Amygdala (tissue), 56 donors: ENCODE measurements at places on chromosomes 7 and 10.
A peak's percentile ranks its signal among the peaks of the same experiment; 100 is the strongest.

DNA sequence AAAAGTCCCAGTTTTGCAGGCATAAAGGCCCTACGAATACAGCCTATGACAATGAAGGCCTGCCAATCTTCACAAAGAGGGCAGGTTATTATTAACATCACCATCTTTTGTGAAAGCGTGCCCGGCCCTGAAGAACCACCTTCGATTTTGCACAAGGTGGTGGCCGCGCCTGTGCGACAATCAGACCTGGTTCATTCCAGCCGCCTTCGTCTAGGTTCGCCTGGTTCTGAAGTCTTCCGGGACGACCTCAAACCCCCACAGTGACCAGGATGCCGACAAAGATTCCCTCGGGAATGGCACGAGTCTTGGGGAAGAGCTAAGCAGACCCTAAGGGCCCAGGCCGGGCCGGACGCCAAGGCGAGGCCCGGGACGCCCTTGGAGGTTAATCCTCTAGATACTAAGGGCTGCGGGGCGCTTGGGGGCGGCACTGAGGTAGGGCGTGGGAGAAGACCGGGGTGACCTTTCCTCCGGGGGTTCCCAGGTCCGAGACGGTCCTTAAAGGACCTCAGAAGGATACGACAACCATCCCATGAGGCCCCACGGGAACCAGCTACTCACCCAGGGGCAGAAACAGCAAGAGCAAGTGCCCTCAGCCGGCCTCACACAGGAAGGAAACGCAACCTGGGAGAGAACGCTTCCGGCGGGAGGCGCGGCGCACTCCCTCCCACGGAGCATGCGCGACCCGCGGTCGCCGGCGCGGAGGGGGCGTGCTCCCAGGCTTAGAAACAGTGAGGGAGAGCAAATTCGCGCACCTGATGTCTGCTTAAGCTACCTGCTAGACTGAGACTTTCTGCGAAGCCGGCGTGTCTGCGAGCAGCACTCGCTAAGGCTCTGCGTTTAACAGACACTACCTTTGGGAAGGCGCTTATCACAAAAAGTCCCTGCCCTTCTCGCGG, at the start of gene ATAD1:
ATAD1 (minus strand) TSS at position 618 of the 896 bp plus-strand sequence. CDS start 3,627 bp downstream, outside the sequence.
- peak; percentile 75 for DNase-seq

DNA sequence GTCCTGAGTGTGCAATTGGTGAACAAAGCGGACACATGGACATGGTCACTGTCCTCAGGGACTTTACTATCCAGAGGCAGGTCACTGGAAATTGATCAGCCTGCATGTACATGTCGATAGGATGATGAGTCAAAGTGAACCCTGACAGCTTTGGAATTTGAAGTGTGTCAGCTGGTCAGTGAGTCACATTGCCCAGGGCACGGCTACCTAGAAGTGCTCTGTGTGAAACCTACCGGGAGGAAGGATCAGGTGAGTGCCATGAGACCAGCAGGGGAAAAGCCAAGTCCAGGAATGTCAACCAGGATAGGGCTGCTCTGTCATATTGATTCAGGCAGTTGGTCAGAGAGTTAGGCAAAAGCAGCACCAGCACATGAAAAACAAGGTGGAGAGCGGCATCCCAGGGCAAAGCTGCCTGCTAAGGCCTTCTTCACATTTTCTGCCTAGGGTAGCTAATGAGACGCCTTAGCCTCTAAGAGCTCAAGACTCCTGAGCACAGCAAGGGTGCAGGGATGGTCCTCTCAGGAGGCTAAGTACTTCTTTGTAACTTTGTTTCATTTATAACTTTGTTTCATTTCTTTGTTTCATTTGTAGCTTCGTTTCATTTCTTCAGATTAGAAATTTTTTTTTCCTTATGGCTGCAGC, 19.4 kb upstream of the PDCD4 start:
- no peak for DNase-seq

- DNase-seq = no peak
These were observed 28.1 kb upstream of the PLXDC2 start for GRCh38 chr10:19788075-19788686.

DNA sequence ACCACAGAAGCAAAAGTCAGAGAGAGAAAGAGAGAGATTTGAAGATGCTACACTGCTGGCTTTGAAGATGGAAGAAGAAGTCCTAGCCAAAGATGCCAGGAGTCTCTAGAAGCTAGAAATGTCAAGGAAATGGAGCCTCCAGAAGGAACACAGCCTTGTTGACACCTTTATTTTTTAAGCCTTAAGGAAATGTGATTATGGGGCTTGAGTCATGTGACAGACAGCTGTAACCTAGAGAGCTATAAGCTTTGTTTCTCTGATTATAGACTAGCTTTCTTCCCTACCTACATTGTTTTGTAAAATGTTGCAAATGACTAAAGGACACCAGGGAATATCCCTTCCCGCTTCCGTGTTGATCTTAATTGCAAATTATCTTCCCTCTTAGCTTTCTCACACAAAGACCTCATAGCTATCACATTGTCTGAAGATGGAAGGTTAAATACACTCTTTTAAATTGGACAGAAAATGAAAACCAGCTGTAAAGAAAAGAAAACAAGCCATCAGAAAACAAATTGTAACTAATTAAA, 199.9 kb downstream of the ARHGAP12 start:
- no peak for DNase-seq

DNA sequence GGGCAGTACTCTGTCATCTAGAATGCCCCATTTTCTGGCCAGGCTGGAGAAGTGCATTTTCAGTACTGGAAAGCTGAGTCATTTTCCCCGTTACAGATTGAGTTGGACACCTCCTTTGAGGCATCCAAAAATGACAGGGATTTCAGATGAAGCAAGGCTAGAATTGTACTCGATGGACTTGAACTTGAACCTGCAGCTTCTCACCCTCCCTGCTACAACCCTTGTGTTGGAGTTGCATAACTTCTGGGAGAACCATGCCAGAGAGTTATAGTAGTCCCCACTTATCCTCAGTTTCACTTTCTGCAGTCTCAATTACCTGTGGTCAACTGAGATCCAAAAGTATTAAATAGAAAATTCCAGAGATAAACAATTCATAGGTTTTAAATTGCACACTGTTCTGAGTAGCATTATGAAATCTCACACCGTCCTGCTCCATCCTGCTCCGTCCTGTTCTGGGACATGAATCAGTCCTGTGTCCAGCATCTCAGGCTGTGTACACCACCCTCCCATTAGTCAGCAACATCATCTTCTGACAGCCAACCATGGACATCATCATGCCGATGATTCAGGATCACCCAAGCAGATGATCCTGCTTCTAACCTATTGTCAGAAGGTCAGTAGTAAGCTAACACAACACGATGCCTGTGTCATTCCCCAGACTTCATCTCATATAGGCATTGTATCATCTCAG, 363.7 kb downstream of the DPP6 start:
- no peak for DNase-seq

GRCh38 chr7:45350896-45351295, 193.3 kb downstream of the RAMP3 start:
- no peak for DNase-seq

DNA sequence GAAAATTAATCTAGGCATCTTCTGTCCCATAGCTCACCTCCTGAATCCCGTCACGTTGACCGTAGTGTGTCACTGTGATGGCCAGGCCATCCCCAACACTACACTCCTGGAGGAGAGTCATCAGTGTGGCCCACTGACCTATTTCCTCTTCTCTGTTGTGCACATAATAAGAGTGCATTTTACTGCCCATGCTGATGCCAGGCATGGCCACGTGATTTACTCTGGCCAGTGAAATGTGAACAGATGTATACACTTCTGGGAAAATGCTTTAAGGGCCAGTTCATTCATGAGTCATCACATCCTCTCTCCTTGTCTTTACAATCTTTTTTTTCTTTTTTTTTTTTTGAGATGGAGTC, 101.9 kb upstream of the PIP4K2A start:
- DNase-seq = no peak
